ENCODE measurements at places on chromosomes 2 and 18. TPM values are rescaled to one million over a fixed set of nuclear protein-coding genes. Genes with fewer than 3 reads are reported as not detected.

The SLC5A7 gene
- not detected for polyA plus RNA-seq

The COX5B gene
- polyA plus RNA-seq = 616 TPM

The DLX1 gene
- 83.1 TPM for polyA plus RNA-seq

The CTAGE1 gene
- polyA plus RNA-seq = not detected

The GALNT13 gene
- 10.9 TPM for polyA plus RNA-seq
